ENCODE measurements at places on chromosomes 7 and 10.

- H3K4me3 ChIP-seq = no peak overlapping the region
- H3K27ac ChIP-seq = no peak overlapping the region
- H3K27me3 ChIP-seq = peaks cover 3% of the 10 kb centered on the region
- no peak for DNase-seq
These were observed 292.0 kb downstream of the LRMDA start for GRCh38 chr10:75723319-75723980.

GRCh38 chr7:26658389-26659084 lies 205.9 kb downstream of the SKAP2 start:
- peak overlapping the region; percentile 26 for H3K4me3 ChIP-seq
- no peaks in the 10 kb centered on the region for H3K36me3 ChIP-seq
- no peak for DNase-seq
- H3K4me1 ChIP-seq = peaks cover 83% of the 10 kb centered on the region

- peaks cover 3% of the 10 kb centered on the region for H3K27me3 ChIP-seq
- peaks cover 50% of the 10 kb centered on the region for H3K4me1 ChIP-seq
- no peak overlapping the region for H3K27ac ChIP-seq
- H3K4me3 ChIP-seq = no peak overlapping the region
- H3K36me3 ChIP-seq = peaks cover 67% of the 10 kb centered on the region
These were observed 93.7 kb downstream of the EBF3 start for GRCh38 chr10:129870474-129870757.

DNA sequence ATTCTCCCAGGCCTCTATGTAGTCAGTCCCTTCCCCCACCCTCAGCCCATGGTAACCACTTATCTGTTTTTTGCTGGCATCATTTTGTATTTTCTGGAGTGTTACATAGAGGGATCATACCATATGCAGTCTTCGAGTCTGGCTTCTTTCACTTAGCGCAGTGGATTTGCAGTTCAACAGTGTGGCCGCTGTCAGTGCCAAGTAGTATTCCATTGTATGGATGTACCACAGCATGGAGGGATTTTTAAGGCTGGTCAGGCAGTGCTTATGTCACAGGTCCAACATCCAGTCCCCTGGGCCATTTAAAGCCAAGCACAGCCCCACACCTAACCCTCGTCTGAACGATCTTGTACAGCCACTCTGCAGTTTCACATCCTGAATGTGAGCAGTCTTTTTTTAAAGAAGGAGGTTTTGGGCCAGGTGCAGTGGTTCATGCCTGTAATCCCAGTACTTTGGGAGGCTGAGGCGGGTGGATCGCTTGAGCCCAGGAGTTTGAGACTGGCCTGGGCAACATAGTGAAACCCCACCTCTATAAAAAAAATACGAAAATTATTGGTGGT lies 121.8 kb downstream of the CUX1 start:
- DNase-seq = no peak
- peaks cover 22% of the 10 kb centered on the region for H3K36me3 ChIP-seq
- H3K27me3 ChIP-seq = peaks cover 6% of the 10 kb centered on the region
- H3K4me3 ChIP-seq = no peak overlapping the region

GRCh38 chr7:46032942-46033341 lies 111.9 kb upstream of the IGFBP3 start:
- H3K27ac ChIP-seq = no peak overlapping the region
- H3K36me3 ChIP-seq = peaks cover 5% of the 10 kb centered on the region
- no peak for DNase-seq
- no peaks in the 10 kb centered on the region for H3K4me1 ChIP-seq
- no peak overlapping the region for H3K4me3 ChIP-seq

DNA sequence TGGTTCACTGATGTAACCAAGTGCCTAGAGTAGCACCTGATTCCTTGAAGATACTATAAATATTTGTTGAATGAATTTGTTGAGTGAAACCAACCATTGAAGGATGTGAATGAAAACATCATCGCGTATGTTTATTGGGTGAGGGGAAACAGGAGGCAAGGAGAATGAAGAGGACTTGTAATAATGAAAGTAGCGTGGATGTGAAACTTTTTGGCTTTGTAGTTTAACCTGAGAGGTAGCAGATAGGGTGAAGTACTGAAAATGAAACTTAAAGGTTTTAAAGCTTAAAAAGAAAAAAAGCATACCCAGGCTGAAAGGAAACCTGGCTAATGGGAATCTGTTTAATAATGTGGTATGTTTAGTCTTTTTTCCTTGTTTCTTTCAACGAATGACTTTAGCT lies 5.2 kb downstream of the CCNY start:
- no peak overlapping the region for H3K27ac ChIP-seq
- H3K4me3 ChIP-seq = no peak overlapping the region
- H3K4me1 ChIP-seq = peaks cover 32% of the 10 kb centered on the region
- H3K27me3 ChIP-seq = peaks cover 14% of the 10 kb centered on the region

DNA sequence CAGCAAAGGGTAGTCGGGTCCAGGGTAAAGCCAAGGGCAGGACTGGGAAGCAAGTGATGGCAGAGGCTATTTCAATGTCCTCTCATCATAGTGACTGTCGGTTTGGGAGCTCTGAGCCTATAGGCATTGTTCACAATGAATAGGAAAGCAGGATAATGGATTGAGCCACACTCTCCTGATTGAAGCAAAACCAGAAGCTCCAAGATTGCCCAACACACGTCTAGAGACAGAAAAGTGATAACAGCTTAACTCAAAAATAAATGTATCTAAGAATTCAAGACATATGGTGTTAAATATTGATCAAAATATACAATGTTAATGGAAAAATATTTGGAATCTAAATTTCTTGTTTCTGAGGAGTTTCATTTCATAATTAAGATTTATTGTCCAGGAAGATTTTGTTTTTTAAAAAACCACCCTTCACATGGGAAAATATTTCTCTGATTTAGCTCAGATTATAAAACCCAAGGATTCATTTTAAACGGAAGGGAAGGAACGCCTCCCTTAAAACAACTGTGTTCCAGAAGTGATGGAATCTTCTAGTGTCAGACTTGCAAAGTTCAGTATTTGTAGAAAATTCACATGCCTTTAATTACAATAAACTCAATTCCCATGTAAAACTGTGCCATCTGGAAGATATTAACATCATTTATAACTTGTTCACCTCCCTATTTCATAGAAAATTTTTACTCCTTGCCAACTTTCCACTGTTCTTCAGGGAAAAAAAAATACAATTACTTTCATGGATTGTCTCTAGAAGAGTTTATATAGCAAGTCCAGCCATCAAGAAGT lies 54.5 kb downstream of the NRP1 start:
- H3K27me3 ChIP-seq = no peaks in the 10 kb centered on the region
- peaks cover 79% of the 10 kb centered on the region for H3K36me3 ChIP-seq
- peak overlapping the region; percentile 74 for H3K27ac ChIP-seq
- H3K4me1 ChIP-seq = peaks cover 26% of the 10 kb centered on the region
- no peak for DNase-seq
- no peak overlapping the region for H3K4me3 ChIP-seq

DNA sequence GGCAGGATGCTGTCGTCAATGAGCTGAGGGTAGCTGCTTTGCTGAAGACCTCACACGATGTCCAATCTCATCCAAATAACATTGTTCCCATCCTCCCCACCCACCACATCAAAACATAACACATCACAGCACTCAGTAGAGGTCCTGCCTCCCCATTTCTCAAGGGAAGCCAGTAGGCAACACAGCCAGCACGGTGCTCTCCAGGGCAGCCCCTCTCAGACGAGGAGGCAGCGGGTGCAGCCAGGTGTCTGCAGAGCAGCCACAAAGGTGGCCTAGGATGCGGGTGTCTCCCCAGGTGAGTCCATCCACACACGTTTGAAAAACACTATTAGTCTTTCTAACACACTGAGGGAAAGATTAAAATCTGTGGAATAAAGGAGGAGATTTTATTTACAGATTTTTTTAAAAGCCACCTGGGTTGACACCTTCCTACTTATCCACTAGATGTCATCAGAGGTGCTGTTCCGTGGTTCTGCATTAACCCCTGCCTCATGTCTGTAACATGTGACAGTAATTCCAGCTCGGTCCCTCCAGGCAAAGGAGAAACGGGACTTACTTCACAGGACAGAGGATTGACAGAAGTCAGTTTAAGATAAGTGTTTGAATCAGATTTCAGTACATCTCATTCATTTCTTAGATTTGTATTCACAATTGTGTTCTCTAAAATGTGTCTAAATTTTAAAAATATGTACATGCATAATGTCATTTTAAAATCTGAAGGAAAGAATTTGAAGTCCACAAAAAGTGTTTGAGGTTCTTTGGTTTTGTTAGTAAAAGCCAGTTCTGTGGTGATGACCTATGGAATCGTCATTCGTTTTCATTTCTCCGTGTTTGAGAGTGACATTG lies 68.0 kb downstream of the LANCL2 start:
- peaks cover 23% of the 10 kb centered on the region for H3K4me1 ChIP-seq
- no peaks in the 10 kb centered on the region for H3K36me3 ChIP-seq
- H3K27ac ChIP-seq = no peak overlapping the region

DNA sequence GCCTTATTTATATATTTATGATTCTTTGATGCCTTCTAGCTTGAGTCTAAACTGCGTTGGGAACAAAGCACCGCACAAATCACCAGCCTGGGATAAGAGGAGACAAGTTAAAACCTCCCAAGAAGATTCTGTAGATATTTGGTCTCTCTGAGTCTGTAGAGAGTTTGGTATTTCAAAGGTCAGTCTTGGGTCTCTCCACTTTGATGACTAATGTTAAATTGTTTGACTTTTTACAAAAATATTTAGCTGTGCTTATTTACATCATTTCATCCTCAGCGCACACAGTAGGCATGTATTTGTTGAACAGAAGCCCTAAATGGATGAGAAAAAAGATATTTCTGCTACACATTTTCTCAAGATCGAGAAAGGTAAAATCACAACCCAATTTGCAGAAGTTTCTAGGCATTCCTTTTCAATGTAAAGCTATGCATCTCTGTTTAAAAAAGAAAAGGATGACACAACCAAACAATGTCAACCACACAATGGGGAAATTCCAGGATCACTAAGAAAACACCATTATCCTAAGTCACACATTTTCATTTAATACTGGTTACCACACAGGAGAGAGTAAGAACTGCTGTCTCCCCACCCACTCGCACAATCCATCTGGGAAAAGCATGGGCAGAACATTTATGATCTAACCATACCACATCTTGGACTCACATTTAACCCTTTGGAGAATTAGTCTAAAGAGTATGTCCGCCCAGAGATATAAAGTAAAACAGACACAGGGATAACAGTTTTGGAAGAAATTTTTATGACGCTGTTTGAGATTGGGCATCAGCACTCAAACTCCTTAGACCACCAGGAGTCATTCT lies 4.4 kb downstream of the CDK6 start:
- H3K27ac ChIP-seq = no peak overlapping the region
- H3K36me3 ChIP-seq = peaks cover 5% of the 10 kb centered on the region
- H3K4me1 ChIP-seq = peaks cover 51% of the 10 kb centered on the region

- no peak overlapping the region for H3K4me3 ChIP-seq
- DNase-seq = peak; percentile 10
- peaks cover 5% of the 10 kb centered on the region for H3K27me3 ChIP-seq
These were observed 239.6 kb upstream of the STEAP1 start for GRCh38 chr7:89914711-89915110.

DNA sequence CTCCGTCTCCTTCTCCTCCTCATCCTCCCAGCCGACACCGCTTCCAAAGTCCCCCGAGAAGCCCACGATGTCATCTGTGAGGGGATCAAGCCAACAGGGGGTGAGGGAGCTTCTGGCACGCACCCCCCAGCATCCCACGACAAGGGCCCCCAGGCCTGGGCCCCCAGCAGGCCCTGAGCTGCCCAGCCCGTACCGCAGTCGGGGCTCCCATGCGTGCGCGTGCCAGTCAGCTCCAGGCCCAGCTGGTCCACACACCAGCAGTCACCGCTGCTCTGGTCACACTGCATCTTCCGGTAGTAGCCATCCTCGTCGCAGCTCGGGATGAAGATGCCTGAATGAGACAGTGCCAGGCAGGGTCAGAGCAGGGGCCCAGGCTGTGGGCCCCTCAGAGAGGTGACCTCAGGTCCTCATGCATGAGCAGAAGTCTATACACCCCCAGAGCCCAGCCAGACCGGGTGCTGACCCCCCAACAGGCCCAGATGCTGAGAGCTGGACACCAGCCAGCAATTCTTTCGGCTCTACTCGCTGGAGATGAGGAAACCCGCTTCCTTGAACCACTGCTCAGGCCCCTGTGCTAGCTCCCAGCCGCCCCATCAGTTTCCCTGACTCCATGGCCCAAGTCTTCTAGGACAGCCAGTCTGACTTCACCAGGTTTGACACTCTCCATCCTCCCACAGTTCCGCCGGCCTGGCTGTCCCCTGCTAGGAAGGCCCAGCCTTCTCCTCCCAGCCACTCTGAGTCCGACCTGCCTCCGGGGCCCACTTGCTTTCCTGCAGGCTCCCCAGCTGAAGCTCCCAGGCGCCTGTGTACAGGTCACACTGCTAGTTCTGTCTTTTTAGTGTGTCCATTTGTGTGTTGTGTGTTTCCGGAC lies 25.3 kb downstream of the SPOCK2 start:
- H3K4me1 ChIP-seq = peaks cover 79% of the 10 kb centered on the region
- no peak for DNase-seq
- H3K36me3 ChIP-seq = peaks cover 31% of the 10 kb centered on the region
- peaks cover 4% of the 10 kb centered on the region for H3K27me3 ChIP-seq

DNA sequence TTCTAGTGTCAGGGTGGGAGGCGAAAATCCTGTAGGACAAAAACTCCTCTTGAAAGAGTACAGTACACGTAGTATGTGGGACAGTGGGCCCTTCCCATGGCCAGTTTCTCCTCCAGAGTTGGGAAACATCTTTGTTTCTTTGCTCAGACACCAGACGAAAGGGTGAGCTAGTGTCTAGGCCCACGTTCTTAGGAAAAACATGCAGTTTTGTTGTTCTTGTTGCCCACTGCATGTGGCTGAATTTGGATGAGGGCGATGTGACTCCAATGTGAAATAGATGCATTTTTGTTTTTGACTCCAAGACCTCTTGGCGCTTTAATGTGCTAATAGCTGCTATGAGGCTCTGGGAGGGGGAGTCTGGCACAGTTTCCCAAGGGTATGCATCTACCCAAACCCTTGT lies 100.8 kb downstream of the ATXN7L1 start:
- peaks cover 9% of the 10 kb centered on the region for H3K36me3 ChIP-seq
- H3K27me3 ChIP-seq = no peaks in the 10 kb centered on the region
- H3K4me1 ChIP-seq = peaks cover 28% of the 10 kb centered on the region
- no peak overlapping the region for H3K27ac ChIP-seq
- no peak overlapping the region for H3K4me3 ChIP-seq

DNA sequence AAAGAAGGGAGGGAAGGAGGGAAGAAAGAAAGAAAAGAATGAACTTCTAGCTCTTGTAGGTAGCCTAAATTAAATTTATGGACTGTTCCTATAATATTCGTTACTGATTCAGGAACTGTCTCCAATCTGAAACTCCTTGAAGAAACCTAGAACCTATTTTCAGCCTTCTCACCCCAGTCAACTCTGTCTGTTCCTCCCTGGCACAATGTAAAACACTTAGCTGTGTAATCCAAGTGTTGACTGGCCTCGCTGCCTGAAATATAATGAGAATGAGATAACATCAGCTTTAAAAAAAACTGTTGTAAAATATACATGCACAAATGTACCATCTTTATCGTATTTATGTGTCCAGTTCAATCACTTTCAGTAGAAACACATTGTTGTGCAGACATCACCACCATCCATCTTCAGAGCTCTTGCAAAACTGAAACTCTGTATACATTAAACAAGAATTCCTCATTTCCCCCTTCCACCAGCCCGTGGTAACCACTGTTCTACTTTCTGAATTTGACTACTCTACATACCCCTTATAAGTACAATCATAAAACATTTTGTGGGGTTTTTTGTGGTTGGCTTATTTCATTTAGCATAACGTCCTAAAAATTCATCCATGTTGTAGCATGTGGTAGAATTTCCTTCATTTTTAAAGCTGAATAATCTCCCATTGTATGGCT lies 6.3 kb upstream of the C7orf33 start:
- H3K27me3 ChIP-seq = peaks cover 16% of the 10 kb centered on the region
- no peak for DNase-seq
- H3K27ac ChIP-seq = no peak overlapping the region
- no peaks in the 10 kb centered on the region for H3K4me1 ChIP-seq
- no peak overlapping the region for H3K4me3 ChIP-seq
- H3K36me3 ChIP-seq = no peaks in the 10 kb centered on the region
